ENCODE measurements at places on chromosomes 4 and X. TPM values are rescaled to one million over a fixed set of nuclear protein-coding genes. Genes with fewer than 3 reads are reported as not detected.

DNA sequence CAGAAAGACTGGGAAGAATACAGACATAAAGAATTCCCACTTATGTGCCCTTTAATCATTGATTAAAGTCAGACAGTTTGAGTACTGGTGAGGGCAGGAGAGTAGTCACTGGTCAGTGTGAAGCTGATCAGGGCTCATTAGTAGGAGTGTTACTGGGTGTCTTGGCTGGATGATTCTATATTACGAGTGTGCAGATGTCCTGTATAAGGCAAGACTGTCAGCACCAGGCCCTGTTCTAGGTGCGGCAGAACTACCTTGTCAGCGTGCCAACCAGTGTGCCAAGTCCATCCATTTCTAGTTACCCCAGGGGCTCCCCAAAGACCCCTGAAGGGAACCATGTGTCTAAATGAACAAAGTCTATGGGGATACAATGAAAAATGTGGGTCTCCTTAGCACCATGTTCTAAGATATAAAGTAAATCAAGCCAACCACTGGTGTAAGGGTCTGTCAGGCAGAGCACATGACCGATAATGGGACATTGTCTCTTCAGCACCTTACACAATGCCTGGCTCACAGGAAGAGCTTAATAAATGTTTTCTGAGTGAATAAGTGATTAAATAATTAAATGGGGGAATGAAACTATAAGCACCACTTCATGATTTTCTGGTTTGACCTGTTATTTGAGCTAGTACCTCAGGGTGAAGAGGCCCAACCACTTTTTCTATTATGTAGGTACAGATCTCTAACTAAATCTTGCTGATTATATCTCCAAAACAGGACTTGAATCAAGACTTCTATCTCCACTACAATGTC, 205.0 kb downstream of the CAMK2D start:
- no peak for DNase-seq

- no peak for DNase-seq
These were observed 103.3 kb downstream of the DCLK2 start for GRCh38 chr4:150181536-150181935.

GRCh38 chr4:140641105-140641555, 72.4 kb upstream of the UCP1 start:
- no peak for DNase-seq

- peak; percentile 12 for DNase-seq
These were observed 672 bp downstream of the PGM2 start for GRCh38 chr4:37827030-37827685.

DNA sequence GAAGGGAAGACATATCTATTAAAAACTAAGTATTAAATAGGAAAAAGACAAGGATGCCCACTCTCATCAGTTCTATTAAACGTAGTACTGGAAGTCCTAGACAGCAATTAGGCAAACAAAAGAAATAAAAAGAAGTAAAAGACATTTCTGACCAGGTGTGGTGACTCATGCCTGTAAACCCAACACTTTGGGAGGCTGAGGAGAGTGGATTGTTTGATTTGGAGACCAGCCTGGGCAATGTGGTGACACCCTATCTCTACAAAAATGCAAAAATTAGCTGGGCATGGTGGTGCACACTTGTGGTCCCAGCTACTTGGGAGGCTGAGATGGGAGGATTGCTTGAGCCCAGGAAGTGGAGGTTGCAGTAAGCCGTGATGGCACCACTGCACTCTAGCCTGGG, 1071.8 kb downstream of the FAT4 start:
- DNase-seq, result no peak

DNA sequence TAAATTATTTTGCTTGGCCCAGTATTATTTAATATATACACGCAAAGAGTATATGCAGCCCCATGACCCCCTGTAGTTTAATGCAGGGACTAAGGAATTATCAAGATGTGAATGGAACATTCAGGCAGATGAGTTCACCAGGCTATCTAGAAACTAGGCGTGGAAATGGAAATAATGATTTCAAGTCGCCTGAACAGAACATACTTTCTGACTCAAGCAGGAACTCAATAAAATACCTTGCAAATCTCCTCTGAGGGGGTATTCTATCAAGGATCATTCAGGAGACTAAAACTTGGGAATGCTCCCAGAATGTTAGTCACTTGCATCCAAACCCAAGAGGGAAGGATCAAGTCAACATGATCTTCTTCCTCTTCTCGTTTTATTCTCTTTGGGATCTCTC, 59.6 kb upstream of the RASSF6 start:
- DNase-seq, result no peak

DNA sequence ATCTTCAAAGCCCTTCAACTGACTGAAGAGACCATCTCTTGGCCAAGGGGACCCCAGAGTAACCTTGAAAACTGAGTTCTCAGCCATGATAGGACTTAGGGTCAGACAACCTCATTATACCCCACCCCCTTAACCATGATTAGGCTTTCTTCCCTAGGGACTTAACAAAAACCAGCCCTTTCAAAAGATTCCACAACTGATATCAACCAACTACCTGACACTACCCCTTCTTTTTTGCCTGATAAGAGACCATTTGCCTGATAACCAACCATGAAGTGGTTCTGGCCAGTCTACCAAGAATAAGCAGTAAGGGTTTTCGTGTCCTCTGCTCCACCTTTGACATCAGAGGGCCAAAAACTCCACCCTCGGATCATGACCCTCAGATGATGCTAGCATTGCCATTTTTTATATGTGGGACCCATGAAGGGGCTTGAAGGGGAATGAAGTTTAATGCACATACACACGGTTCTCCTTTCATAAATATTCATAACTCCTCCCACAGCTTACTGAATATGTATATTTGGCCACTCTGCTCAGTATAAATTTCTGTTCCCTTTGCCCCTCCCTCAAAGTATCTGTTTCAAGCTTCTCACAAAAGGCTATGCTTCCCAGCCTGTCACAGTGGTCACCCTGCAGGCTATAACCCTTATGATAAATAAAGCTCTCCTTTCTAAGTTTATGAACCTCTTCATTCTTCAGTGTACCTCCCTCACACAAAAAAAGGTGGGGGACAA, 12.3 kb downstream of the TBCK start:
- DNase-seq, result no peak

- DNase-seq, result no peak
These were observed 184.1 kb downstream of the MID1IP1 start for GRCh38 chrX:38985375-38985774.

GRCh38 chrX:22069586-22069985, 37.5 kb downstream of the PHEX start:
- DNase-seq, result no peak

- DNase-seq, result no peak
These were observed 27.9 kb downstream of the ABHD18 start for GRCh38 chr4:127993151-127993550.

DNA sequence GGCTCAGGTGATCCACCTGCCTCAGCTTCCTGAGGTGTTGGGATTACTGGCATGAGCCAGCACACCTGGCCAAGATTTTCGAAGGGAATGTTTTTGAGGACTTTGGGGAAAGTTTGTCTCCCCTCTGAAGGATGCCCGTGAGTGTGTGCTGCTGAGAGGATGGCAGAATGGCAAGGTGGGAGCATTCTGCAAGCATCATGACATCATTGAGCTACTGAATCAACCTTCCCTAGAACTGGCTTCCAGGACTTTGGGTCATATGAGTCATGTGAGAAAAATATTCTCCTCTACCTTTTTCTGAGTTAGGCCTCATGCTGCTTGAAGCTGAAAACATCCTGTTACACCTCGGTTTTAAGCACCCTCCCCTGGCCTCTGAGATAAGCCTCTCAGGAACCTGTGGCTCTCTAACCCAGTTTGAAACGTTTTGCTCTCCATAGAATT, 31.0 kb downstream of the TMEM131L start:
- DNase-seq, result no peak

DNA sequence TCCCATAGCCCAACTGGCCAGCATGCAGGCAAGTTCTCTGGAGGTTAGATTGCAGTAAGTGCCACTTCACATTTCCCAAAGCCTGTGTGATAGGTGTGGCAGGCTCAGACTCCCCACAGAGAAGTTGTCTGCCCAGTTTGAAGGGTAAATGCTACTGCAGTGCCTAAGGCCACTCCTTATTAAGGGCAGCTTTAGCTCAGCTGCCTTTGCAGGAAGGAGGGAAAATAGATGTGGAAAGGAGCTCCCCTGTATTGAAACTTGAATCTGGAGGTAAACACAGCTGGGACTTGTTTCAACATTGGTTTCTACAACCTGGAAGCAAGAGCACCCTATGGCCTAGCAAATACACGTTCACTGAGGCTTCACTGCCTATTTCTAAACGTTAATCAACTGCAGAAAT, 22.4 kb downstream of the NEXMIF start:
- no peak for DNase-seq

DNA sequence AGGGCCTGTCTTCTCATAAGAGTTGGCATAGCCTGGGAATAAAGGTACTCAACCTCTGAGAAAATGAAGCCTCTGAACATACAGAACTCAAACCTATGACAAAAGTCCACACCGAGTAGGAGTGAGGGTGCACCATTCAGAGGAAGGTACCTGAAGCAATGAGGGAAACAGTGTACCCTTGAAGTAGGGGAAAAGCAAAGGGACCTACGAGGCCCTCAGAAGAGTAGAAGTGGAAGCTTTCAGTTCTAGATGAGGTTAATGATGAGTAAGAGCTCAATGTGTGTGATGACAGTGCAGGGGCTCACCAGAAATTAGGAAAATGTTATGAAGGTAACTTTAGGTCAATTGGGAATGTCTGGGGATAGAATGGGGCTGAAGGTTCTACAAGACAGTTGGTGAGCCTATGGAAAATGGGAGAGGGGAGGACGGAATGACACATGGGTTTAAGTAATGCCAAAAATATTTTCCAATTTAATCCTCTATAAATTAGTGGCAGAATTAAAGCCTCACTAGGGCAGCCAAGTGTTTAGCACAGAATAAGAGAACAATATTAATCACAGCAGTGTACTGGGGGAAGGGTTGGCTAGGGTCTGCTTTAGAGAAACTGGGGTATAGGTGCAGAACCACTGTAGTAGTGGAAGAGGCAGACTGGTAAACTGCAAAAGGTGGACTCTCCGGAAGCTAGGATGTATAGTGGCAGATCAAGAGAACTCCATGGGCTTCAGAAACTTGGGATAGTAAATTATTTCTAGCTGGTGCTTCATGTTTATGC, 39.8 kb downstream of the RAB33A start:
- no peak for DNase-seq

DNA sequence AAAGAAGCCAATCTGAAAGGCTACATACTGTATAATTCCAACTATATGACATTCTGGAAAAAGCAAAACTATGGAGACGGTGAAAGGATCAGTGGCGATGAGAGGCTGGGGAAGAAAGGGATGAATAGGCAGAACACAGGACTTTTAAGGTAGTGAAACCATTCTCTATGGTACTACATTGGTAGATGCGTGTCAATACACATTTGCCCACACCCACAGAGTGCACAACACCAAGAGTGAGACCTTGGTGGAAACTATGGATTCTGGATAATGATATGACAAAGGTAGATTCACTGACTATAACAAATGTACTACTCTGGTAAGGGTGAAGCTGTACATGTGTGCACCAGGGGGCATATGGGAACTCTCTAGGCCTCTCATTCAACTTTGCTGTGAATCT, 134.5 kb downstream of the FBXW7 start:
- no peak for DNase-seq

- DNase-seq, result no peak
These were observed 1.5 kb downstream of the ELF4 start for GRCh38 chrX:130108647-130109428.

- DNase-seq, result no peak
These were observed 754.8 kb downstream of the RAB28 start for GRCh38 chr4:12729384-12729783.

GRCh38 chr4:168509786-168510185, 12.9 kb downstream of the PALLD start:
- no peak for DNase-seq

DNA sequence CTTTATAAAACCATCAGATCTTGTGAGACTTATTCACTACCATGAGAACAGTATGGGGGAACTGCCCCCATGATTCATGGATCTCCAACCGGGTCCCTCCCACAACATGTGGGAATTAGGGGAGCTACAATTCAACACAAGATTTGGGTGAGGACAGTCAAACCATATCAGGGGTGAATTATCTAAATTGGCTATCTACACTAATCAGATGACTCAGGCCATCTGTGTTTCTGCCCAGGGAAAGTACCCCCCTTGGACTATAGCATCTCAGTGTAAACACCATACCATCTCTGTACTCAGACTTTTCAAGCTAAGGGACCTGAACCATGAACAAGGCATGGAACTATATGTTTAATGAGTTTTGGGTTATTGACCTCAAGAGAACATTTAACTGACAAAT, 76.8 kb downstream of the LNX1 start:
- no peak for DNase-seq

GRCh38 chr4:69522554-69522953, 26.8 kb upstream of the UGT2B4 start:
- DNase-seq, result no peak

GRCh38 chrX:136182414-136182813, 35.1 kb downstream of the FHL1 start:
- DNase-seq, result no peak

GRCh38 chr4:109389369-109390114, 44.1 kb upstream of the SEC24B start:
- no peak for DNase-seq

DNA sequence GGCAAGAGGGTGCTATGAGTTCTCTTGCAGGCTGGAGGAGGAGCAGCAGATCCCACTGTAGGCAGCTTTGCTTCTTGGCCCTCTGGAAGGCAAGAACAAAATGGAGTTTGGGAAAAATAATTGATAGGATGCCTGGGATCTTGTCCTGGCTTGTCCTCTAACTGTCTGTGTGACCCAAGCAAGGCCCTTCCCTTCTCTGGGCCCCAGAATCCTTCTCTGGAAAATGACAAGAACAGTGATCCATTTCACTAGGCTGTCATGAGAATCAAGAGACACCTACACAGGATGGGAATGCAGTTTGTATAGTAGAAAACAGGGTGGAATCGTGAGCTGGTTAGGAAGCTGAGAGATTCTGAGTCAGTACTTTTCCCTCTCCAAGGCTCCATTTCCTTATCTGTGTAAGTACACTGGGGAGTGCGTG, 133.3 kb downstream of the PJA1 start:
- no peak for DNase-seq

GRCh38 chr4:183438458-183439113, 5.8 kb upstream of the CDKN2AIP start:
- no peak for DNase-seq

- no peak for DNase-seq
These were observed 127.8 kb downstream of the VEGFC start for GRCh38 chr4:176664964-176665363.

- DNase-seq, result no peak
These were observed 163.0 kb upstream of the TLL1 start for GRCh38 chr4:165709973-165710526.

DNA sequence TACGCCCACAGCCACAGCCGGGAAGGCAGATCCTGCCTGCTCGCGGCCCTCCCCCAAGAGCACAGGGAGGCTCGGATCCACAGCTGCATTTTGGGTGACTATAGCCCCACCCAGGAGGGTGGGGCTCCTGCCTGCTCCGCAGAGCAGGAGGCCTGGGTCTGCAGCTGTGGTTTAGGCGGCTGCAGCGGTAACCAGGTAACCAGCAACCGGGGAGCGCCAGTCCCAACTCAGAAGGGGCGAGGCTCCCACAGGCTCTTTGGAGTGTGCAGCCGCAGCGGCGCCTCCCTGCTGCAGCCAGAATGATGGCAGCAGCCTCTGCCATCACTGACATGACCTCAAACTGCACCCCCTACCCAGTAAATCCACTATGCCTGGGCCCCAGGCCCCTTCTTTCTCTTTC, 148.0 kb upstream of the F9 start:
- no peak for DNase-seq

JADE1 gene
- 35.3 TPM for total RNA-seq

GRIA2 gene
- total RNA-seq, result 2.3 TPM

AKAP14 gene
- not detected for total RNA-seq

FRMPD3 gene
- total RNA-seq, result 0.74 TPM

ETDC gene
- not detected for total RNA-seq

DDIT4L gene
- 2.6 TPM for total RNA-seq

TMEM150C gene
- total RNA-seq, result 8.6 TPM

MUC7 gene
- total RNA-seq, result not detected

STAP1 gene
- not detected for total RNA-seq

Measured in progenitor cell of endocrine pancreas (in vitro differentiated cells).